Fibroblast of skin of left quadriceps (primary cell): ENCODE measurements at places on chromosomes 7 and 10.

DNA sequence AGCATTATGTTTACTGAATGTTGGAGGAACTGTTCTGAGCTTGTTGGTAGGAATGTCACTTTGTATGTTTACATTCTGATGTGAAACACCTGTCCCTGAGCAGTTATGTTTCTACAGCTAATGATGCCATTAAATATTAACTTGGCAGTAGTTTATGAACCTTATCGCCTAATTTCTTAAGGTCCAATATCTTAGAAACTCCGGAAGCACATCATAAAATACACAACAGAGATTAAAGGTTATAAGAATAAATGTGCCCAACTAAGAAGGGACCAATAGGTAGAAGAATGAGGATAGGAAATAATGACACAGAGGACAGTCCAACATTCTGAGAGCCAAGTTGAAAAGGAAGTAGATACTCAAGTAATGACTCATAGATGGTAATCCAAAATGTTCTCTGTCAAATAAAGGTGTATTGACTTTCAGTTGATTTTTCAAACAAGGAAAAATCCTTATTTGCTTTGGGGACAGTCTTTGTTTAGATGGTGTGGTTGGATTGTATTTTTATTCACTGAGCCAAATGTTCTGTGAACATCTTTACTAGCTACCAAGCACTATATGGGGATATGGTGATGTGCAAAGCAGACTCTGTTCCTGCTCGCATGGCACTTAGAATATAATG, 31.9 kb downstream of the LCOR start:
- DNase-seq = no peak

DNA sequence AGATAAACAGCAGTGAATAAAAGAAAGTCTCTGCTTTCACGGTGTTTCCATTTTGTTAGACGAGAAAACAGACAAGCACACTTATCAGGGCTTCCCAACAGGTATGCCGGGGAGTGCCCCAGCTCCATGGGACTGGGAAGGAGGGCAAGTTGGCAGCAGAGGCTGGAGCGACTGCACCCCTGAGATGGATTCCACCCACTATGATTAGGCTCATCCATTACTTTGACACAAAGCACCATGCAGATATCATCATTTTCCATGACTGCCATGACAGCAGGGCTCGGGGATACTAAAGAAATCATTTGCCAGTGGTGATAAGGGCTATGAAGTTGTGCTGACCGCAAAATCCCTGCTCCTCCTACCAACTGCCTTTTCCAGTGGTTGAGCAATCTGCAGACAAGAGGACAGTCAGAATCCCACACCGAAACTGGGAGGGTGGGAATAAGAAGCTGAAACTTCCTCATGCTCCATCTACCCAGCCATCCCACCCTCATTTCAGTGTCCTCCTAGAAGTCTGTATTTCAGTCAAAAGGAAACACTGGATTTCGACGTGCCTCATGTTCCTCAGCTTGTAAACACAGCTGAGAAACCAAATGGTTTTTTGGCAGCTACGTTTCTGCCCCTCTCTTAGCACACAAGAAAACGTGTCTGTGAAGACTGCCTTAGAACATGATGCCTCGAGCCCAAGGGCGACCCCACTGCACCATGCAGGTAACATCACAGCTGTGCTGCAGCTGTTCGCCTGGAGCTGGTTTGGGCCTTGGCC, 15.5 kb downstream of the CREB3L2 start:
- DNase-seq = no peak

GRCh38 chr7:128459394-128459878, 3.8 kb downstream of the HILPDA start:
- DNase-seq = peak; percentile 39

- no peak for DNase-seq
Measured at GRCh38 chr7:145106001-145106400, 270.1 kb upstream of the TPK1 start.

GRCh38 chr10:125193306-125193877, 33.0 kb upstream of the CTBP2 start:
- DNase-seq = no peak

- DNase-seq = no peak
Measured at GRCh38 chr10:74855027-74855426, 28.6 kb downstream of the KAT6B start.
